Common myeloid progenitor, CD34-positive (primary cell): ENCODE measurements at places on chromosomes 7 and 10.

DNA sequence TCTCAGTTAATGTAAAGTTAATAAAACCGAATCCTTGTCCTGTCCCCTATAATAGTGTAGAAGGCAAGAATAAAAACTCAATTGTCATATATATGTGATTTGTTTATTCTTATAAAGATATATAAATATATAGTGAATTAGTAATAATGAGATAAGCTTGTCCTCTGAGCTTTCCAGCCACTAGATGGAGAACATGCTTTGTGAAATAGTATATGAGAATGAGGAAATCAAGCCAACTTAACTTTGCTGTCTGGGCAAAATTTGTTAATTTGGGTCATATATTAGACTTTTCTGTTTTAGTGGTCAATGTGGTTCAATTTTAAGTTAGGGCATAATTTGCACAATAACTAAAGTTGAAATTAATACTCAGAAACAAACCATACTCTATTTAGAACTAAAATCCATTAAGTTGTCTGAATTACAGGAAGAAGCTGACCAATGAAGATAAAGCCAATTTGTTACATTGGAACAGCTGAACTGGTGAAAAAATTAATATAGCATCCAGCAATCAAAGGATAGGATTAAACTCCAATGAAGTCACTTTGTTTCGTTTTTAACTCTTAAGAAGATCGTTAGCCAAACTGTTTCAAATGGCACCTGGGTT lies 595.0 kb downstream of the ARL4A start:
- DNase-seq: peak; percentile 20

DNA sequence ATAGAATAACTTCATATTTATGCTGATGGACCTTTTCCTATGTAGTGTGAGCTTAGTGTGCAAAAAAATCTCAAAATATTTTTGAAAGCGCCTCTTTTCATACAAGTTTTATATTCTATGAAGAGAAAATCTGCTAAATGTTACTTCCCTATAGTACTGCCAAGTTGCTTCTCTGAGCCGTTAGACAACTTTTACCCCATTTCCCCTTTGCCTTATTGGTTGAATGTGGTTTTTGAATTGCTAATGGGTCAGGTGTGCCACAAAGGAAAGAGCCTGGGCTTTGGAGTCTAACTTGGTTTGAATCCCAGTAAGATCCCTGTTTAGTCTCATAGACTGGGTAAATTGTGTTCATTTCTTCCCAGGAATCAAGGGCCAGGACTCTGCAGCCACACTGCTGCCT lies 261.5 kb downstream of the SNX10 start:
- no peak for DNase-seq

DNA sequence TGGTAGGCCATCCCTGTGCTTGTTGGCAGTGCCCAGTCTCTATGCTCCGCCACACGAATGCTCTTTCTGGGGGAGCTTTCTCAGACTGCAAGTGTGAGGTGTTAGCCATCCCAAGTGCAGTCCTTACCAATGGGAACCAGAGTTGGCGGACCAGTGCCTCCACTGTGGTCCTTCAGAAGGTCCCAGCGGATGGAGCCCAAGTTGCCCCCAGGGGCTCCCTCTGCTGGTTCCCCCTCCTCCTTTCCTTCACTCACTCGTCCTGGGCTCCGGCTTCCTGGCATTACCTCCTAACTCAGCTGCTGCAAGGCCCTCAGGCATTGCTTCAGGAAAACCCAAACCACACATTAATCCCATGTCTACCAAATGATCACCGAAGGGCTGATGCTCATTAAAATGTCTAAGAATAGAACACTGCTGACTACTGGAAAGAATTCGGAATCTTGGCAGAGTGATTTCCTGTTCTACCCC lies 139.8 kb downstream of the CUBN start:
- DNase-seq: no peak

DNA sequence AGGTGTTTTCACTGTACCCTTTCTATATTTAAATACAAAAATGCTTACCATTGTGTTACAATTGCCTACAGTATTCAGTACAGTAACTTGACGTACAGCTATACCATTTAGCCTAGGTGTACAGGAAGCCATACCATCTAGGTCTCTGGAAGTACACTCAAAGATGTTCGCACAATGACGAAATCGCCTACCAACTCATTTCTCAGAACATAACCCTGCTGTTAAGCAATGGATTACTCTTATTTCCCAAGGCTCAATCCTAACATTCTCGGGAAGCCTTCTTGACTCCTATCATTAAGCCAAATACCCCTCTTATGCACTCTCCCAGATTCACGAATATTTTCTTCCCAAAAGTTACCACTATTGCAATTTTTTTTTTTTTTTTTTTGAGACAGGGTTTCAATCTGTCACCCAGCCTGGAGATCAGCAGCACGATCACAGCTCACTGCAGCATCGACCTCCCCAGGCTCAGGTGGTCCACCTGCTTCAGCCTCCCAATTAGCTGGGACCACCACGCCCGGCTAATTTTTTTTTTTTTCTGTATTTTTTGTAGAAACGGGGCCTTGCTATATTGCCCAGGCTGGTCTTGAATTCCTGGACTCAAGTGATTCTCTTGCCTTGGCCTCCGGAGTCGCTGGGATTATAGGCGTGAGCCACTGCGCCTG lies 1.5 kb downstream of the CWF19L1 start:
- no peak for DNase-seq

GRCh38 chr7:142548978-142549377 lies 200.3 kb upstream of the PRSS1 start:
- peak; percentile 34 for DNase-seq

DNA sequence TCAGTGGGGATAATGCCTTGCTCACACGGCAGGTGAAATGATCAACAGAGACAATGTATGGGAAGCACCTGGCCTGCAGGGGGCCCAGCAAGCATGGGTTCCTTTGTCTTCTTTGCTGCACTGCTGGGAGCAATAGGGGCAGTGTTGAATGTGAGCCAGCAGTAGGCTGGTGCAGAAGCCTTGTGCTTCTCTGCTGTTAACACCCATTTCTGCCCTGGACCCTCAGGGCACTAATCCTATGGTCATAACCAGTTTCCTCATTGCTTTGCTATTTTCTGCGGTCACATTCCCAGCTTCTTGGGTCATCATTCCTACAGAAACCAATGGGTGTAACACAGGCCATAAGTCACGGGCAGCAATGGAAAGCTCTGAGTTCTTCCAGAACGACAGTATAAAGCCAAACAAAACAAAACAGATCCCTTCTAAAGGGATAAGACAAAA lies 10.9 kb upstream of the LGI1 start:
- DNase-seq: no peak

DNA sequence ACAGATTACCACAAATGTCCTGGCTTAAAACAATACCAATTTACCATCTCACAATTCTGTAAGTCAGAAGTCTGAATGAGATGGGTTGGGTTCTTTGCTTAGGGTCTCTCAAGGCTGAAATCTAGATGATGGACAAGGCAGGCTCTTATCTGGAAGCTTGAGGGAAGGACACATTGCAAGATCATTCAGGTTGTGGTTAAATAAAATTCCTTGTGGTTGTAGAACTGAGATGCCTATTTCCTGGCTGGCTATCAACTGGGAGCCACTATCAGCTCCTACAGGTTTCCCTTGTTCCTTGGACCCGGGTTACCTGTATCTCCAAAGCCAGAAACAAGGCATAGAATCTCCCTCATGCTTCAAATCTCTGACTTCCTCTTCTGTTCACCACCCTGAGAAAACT lies 148.4 kb downstream of the MDFIC start:
- DNase-seq: no peak

GRCh38 chr7:138890499-138891445 lies 90.4 kb downstream of the KIAA1549 start:
- DNase-seq: no peak

DNA sequence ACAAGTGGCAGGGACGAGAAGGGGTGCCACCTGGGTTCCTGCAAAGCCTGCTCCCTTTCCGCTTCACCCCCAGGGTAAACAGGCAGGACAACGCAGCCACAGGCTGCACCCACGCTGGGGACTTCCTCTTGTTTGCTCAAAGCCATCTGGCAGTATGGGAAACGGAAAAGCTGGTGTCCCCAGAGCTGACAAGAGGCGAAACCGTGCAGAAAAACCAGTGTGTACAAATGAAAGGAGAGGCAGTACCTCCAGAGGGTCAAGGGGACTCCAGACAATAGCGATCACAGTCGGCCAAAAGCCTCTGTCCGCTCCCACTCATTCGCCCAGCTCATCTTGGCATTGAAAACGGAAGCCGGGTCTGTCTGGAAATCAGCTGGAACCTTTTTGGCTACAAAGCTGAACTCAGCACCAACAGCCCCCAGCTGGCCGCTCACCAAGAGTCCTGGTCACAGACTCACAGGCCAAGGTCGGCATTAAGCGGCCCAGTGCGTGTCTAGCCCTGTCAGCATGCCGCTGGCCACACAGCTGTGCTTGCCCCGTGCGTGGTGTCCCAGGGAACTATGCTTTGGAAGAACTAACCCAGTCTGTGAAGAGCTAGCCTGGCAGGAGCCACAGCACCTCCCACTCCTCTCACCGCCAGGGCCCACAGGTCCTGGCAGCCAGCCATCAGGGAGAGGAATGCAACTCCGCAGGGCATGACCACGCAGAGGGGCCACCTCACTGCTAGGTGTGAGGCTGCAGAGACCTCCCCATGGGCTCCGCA lies 10.4 kb downstream of the TNS3 start:
- DNase-seq: peak; percentile 92

DNA sequence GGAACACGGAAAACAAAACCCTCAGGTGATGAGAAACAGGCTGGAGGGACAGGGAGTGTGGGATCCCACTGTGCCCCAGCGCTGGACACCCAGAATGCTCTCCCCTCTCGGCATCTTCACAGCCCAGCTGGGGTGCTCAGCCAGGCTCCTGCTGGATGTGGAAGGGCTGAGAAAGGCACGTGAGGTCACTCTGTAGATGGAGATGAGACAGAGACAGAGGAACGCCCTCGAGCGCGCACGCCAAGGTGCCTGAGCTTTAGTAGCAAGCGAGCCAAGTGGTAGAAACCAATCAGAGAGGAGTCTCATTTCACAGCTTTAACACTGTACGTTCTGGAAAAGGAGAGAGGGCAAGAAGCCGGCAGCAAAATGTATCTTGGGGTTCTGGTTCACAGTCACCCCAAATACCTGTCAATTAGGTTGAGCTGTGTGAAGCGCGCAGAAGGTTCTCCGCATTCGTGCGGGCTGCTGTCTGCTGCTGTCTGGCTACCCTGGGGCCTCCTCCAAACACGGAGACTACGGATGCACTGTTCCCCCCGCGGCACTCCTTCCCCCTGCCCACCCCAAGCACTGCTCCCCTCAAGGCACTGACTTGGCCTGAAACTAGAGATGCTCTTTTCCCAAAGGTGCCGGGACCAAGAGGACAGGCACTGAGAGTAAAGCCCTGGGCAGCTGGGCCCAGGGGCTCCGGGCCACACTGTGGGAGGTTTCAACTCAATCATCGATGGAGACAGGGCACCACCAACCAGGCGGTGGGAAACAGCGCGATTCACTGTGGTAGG lies 91.4 kb downstream of the ZRANB1 start:
- no peak for DNase-seq

DNA sequence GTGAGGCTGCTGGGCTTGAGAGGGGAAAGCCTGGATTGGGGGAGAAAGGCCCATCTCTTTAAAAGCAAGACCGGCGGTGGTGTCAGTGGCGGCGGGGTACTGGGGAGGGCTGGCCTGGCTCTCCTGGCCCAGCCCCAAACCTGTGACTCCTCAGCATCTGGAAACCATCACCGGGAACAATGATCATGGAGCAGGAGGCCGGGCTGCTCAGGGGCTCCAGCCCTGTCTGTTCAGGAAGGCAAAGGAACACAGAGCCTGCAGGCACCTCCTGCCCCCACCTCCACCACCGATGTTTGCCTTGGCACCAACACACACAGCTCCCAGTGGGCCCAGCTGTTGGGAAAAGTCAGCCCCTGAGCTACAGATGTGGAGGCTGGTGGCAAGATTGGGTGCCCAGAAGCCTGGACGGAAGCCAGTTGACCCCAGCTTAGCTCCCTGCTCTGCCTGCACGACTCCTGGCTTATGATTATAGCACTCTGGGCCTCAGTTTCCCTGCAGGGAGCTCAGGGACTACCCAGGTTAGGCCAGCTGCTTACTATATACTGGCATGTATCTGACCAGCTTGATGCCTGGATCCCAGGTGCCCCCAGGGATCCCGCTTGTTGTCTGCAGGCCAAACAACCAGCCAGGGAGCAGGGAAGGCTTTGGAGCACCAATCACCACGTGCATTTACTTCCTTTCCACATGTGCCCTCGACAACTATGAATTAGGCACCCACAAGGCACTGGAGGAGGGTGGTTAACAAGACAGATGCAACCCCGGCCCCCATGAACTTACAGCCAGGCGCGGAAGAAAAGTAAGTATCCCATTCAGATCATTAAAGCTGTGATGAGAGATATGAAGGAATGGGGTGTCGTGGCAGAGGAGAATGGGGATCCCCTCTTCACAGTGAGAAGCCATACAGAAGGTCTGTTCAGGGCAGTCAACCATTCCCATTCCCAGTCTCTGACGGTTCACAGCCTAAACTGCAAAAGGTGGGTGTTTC lies 37.3 kb downstream of the ZCCHC24 start:
- no peak for DNase-seq

GRCh38 chr7:30649717-30650420 lies 32.4 kb downstream of the CRHR2 start:
- no peak for DNase-seq

- no peak for DNase-seq
Observed at GRCh38 chr10:80174641-80175395, 30.5 kb downstream of the ANXA11 start.

- DNase-seq: no peak
Observed at GRCh38 chr7:154592388-154592787, 410.5 kb downstream of the PAXIP1 start.

- no peak for DNase-seq
Observed at GRCh38 chr10:24556126-24556749, 167.4 kb downstream of the ARHGAP21 start.

GRCh38 chr7:41520445-41520844 lies 182.4 kb downstream of the INHBA start:
- DNase-seq: no peak

- DNase-seq: no peak
Observed at GRCh38 chr7:84582747-84583146, 388.2 kb upstream of the SEMA3A start.

DNA sequence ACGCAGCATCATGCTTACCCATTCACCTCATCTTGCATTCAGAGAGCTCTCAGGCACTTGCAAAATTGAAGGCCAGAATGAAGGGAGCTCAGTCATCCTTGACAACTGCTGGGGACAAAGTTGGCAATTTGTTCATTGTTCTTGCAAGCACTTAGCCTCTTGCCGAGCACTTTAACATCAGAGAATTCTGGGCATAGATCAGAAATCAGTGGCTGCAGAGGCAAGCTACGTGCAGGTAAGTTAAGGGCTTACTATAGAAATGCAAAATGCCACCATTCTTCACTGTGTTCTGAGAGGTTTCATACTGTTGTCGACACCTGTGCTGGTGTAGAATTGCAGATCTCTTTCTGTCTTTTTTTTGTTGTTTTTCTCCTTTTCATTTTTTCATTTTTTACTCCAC lies 84.1 kb upstream of the INSYN2A start:
- no peak for DNase-seq

DNA sequence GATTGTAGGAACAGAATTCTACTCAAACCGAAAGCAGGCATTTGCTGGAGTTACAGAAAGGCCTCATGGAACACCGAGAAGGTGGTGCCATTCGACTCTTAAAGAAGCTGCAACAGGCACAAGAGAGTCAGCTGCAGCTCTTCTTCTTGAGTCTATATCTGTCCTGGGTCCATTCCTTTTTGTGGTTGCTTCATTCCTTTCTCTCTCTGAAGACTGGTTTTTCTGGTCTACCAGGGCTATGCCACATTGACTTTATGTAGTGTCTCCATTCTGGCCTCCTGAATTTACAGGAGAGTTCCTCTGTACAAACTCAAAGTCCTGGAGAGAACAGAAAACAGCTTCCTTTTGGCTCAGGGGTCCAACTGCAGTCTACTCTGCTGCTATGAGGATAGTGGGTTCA lies 132.8 kb downstream of the CFTR start:
- no peak for DNase-seq

- no peak for DNase-seq
Observed at GRCh38 chr7:73769481-73770001, 529 bp downstream of the CLDN3 start.
